ENCODE measurements at places on chromosomes 2 and 18.

GRCh38 chr2:8797682-8798081, 39.7 kb downstream of the KIDINS220 start:
- DNase-seq, result no peak

GRCh38 chr2:23050388-23050787, 334.6 kb upstream of the KLHL29 start:
- DNase-seq, result no peak

DNA sequence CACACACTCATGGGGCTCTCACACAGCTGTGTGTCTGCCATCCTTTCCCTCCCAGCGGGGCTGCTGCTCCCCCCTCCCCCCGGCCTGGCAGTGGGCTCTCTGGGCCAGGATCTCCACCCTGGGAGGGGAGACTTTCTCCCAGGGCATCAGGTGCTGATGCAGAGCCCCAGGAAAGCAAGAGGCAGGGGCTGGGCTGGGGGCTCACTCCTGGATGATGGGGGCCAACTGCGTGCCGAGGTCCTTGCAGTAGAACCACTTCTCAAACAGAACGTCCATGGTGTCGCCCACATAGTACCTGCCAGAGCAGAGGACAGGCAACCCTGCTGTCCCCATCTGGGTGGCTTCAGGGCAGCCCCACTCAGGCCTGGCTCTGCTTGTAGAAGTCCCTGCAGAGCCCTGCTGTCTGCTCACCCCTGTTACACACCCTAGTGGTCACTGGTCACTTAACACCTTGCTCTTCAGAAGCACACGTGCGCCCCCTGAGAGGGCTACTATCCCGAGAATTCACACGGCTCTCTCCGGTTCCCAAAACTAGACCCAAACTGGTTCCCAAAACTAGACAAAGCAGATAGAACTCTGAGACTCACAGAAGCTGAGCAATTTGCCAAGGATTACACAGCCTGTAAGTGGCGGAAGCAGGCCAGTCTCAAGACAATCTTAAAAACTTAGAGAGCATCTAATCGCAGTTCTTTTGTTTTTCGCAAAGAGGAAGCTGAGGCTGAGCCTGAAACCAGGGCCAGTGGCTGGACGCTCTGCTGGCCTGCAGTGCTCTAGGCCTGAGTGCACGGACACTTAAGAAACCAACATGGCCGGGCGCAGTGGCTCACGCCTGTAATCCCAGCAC, 6.6 kb upstream of the OXER1 start:
- DNase-seq, result peak; percentile 61

DNA sequence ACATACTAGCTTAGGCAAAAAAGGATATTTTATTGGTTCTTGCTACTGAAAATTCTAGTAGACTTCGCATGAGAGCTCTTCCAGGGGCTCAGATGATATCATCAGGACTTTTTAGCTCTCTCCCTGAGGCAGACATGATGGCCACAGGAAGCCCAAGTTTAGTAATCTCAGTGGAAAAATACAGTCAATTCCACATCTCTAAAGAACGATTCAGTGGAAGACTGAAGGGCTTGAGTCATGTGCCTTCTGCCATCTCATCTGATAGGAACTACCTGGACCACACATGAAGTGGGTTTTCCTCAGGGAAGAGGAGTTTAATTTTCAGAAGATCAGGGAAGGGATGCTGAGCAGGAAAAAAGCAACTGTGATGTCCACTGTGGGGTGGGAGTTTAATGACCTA, 117.3 kb downstream of the TTC27 start:
- no peak for DNase-seq

DNA sequence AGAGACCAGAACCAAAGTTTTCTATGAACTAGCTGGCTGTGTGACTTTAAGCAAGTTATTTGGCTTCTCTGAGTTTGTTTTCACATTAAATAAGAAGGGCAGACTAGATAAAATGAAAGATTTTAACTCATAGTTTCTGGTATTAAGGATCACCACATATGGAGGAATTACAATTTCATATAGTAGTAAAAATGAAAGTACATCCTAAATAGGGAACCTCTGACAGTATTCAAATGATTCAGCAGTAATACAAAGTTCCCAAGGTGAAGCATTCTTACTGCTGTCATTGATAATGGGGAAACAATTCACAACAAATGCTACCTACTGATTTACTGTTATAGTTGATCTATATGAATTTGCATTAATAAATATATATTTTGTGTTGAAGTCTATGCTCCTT, 170.3 kb upstream of the VRK2 start:
- DNase-seq, result no peak

DNA sequence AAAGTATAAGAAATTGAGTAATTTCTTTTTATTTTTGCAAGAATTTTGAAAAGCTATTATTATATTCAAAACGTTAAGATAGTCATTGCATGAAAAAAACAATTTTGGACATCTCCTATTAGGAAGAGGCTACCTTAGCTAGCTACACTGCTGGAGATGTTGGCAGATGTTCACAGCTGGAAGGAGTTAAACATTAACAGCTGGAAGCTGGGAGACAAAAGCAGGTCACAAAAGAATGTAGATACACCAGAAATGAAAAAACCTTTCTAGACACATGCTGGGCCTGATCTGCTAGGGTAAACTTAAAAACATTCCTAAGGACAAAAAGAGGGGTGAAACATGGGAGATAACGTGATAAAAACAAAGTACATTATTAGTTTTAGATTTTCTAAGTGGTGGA, 84.4 kb downstream of the SESTD1 start:
- no peak for DNase-seq

DNA sequence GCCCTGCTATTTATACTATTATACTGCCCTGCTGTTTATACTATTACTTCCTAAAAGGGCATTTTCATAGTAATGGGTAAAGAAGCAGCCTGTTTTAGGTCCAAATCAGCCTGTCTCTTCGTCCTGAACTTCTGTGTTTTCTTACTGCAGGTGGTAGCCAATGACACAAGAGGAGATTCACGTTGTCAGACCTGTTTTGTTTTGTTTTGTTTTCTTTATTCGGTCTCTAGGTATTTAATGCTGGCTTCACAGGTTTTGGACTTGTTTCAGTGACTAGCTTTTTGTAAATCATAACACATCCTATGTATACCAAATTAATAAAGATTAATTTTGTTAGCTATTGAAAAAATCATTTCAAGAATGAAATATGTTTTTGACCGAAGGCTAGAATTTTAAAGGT, 116.4 kb downstream of the MAP3K20 start:
- DNase-seq, result no peak

DNA sequence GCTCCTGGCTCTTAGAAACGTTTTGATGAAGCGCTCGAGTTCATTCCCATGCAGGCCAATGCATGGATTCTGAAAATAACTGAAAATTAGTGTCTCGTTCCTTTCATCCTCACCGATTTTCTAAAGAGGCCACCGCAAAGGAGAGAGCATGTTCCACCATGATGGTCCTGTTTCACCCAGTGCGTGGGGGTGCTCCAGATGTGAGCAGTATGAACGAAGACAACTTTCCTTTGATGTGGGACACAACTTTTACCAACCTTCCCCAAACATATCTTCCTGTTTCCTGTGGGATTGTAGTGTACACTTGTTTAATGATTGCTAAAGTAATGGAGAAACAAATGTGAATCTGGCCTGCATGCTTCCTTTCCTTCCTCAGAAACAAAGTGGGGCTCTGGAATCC, 114.5 kb downstream of the PRPF40A start:
- no peak for DNase-seq

DNA sequence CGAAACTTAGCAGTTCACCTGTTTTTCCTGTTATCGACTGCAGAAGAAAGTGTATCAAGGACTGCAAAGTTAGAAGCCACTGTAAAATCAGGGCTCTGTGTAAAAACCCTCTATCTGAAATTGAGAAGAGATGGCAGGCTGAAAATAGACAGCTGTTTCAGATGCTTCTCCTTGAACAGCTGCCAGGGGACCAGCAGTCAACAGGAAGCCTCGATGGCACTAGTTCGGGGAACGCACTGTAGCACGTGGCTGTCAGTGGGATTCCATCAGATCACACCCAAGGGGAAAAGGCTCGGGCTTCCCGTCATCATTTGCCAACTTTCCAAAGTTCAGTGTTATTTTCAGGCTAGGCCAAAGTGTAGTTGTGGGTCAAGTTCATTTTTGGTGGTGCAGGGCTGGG, 316.9 kb downstream of the TXNL1 start:
- DNase-seq, result no peak

DNA sequence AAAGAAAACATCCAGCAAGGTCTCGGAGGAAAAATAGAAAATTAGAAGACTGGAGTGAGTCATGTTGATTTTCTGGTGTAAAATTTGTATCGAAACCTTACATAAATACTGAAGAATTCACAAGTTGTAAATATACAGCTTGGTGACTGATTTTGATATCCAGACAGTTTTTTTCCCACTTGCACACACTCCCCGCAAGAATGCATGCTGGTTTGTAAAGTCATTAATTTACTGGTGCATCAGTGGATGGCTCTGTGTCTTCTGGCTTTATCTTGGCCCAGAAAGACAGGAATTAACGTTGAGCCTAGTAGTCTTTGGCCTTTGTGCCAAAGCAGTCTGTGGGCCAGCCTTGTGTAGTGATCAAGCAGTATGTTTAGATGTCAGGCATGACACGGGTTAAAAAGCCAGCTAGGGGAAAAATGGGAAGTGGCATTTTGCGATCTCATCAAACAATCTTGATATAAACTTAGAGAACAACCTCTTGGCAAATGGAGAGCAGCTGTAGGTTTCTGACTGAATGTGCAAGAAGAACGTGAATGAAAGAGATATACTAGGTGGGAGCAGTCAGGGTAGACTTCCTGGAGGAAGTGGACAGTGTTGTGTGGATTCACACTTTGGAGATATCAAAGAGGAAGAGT, 22.7 kb upstream of the CASP8 start:
- DNase-seq, result no peak

GRCh38 chr18:48208432-48209140, 200.6 kb downstream of the ZBTB7C start:
- DNase-seq, result no peak

DNA sequence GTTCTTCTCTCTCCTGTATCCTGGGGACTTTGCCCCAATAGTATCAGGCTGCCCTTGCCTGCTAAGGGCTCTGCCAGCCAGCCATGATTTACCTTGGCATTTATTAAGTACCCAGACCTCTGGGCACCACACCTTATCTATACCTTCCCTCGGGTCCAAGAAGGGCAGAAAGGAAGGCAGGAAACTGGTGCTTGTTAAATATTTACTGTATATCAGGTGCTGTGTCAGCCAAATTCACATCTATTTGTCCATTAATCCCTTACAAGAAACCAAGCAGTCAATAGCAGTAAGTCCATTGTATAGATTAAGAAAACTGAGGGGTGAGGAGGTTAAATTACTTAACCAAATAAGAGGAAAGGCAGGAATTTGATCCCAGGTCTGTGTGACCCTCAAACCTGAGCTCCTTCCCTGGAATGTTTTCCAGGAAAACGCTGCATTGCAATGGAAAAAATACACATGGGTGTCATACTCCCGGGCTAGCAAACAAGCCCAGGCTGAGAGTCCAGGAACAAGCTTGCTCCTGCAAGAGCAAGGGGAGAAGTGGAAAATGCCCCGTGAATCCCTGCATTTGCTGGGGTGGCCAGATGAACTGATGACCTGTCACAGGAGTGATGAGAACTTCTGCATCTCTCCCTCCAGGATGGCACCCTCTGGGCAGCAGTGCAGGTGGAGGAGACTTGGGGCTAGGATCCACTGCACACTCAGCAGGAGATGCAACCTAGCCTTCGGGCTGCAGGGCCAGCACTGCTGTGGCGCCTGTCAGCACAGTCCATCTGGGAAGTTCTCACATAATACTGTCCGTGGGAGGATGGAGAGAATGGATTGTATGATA, 30.4 kb downstream of the CIB4 start:
- no peak for DNase-seq

DNA sequence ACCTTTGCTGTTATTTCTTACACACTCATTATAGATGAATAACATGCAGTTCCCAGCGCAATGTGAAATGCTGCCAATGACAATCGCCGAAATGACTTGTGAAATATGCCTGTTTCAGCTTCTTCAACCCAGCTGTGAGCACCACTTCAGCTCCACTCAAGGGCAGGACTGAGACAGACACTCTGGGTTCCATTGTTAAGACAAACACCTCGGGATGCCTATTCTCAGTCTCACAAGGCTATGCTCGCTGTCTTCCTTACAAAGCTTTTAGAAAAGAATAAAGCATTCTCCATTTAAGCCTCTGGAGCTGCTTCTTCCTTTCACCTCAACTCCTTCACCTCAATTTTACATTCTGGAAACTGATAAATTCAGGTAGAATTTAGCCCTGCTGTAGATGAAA, 4.2 kb downstream of the CBLN2 start:
- no peak for DNase-seq

DNA sequence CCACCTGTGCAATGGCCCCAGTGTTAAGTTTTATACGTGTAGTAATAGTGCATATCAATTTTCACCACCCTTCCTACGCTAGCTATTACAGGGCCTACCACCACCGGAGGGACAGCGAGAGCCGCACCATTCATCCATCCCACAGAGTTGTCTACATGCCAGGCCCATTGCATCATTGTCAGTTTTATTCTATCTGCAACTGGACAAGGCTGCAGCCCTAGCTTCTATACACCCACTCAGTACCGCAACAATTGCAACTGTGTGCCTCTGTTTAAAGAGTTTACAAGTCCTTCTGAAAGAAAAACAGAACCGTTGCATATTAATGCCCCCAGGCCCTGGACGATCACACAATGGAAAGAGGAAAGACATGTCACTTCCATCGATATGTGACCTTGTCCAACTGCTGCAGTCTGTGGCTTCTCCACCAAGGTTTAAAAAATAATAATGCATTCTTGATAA, 58.6 kb downstream of the ZEB2 start:
- no peak for DNase-seq

DNA sequence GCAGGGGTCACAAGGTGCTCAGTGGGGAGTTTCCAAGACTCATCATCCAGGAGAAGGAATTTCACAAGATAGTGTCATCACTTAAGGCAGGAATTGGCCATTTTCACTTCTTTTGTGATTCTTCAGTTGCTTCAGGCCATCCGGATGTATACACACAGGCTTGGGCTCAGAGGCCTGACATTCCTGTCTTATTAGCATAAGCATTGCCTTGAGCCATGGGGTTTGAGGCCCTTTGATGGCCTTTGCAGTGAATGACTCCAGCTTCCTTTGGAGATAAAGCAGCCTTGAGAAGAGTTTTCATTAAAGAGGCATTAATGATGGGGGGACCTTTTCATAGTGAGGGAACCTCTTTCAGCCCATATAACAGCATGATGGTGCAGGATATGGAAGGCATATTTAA, 366.0 kb upstream of the CNTNAP5 start:
- no peak for DNase-seq

DNA sequence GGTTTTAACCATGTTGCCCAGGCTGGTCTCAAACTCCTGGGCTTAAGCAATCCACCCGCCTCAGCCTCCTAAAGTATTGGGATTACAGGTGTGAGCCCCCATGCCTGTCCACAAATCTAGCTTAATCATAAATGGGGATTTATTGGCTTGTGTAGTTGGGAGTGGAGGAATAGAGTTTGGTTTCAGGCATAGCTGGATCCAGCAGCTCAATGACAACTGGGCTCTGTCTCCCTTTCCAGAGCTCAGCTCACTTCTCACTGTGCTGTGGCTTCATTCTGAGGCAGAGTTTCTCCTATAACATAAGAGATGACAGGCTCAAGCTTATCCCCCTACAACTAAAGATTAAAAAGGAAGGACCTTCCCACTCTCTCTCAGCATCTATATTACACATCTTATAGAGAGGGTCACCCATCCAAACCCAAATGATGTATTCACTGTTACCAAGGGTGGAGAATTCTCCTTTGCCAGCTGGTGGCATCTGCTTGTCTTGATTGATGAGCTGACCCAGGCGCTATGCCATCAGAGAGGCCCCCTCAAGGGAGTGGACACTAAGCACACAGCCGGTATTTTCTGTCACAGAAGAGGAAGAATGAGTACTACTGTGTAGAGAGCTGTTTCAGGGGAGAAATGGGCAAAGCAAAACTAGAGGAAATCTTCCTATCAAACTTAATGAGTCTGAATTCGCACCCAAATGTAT, 280.4 kb downstream of the PTPRM start:
- no peak for DNase-seq

- DNase-seq, result no peak
Observed at GRCh38 chr2:85791704-85792565, 38.1 kb downstream of the ATOH8 start.

Data from GM12892 (cell line).